ENCODE measurements at places on chromosomes 1 and 21. TPM values are rescaled to one million over a fixed set of nuclear protein-coding genes. Genes with fewer than 3 reads are reported as not detected.
A peak's percentile ranks its signal among the peaks of the same experiment; 100 is the strongest.

DNA sequence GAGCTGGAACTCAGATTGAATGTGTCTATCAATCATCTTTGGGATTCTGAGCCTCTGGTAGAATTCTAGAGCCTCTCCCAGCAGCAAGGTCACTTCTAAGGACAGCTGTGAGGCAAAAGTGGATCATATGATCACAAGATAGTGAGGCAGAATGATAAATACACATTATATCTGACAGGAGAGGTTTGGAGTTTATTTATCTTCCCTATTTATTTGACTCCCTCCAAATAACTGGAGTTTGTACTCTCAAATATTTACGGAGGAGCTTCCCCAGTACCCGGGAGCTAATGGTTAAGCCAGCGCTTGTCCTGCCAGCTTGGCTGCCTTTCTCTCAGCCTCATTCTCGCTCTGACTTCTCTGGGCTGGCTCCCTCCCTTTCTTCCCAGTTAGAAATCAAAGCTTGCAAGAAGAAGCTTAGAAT, 2.3 kb downstream of the HMGCS2 start:
- DNase-seq, result no peak

GRCh38 chr1:107016376-107016978, 40.0 kb upstream of the PRMT6 start:
- no peak for DNase-seq

DNA sequence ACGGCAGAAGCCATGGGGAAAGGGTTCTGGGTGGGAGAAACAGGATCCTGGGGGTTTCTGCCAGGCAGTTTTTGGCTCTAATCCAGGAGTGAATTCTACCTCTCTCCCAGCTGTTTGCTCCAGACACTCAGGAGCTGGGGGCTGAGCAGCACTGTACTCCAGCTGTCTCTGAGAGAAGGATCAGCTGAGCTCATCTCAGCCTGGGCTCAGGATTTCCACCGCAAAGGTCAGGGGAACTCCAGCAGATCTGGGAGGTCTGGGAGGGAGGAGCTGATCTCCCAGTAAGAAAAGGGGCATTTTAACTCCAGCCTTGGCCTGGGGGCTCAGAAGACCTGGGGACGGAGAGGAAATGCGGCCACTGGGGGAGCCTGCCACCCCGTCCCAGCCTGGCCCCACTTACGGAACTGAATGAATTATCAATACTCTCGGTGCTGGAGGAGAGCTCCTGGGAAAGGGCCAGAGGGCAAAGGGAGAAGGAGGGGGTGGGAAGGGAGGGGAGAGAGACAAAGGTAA, 17.3 kb downstream of the PI4KB start:
- no peak for DNase-seq

- peak; percentile 40 for DNase-seq
These were observed 107.5 kb downstream of the SPAG17 start for GRCh38 chr1:118077331-118078045.

GRCh38 chr21:28455253-28455600, 537.5 kb downstream of the LTN1 start:
- DNase-seq, result no peak

- no peak for DNase-seq
These were observed 47.6 kb downstream of the ATP1A1 start for GRCh38 chr1:116420417-116421200.

- DNase-seq, result no peak
These were observed 518 bp downstream of the PLOD1 start for GRCh38 chr1:11935057-11935412.

DNA sequence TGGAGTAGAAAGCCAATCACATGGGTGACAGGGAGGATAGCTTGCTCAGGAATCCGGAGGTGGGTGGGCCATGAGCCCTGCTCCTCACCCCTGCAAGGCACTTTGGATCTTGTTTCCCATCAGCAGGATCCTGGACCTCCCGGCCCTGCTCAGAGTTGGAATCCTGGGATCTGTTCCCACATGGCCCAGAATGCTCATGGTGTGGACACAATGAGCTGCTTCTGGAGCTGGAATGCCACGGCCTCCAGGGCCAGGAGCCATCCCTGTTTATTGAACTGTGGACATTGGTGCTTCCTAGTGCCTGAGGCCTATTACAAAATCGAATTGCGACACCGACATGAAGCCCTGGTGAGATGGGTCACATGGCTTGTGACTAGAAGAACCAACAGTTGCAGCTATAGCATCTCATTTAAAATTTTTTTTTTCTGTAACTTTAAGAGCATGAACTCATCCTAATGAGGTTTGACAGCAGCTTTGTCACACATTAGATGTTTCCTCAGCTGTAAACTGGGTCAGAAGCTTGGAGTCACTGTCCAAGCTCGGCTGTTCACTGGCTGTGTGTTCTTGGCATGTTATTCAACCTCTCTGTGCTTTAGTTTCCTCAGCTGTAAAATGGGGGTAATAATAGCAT, 40.4 kb upstream of the GOLT1A start:
- DNase-seq, result no peak

ETV3L gene
- under 0.01 TPM for total RNA-seq

FCRL2 gene
- total RNA-seq, result not detected

GRCh38 chr1:113912594-113913311, 7.6 kb downstream of the DCLRE1B start:
- no peak for DNase-seq

DNA sequence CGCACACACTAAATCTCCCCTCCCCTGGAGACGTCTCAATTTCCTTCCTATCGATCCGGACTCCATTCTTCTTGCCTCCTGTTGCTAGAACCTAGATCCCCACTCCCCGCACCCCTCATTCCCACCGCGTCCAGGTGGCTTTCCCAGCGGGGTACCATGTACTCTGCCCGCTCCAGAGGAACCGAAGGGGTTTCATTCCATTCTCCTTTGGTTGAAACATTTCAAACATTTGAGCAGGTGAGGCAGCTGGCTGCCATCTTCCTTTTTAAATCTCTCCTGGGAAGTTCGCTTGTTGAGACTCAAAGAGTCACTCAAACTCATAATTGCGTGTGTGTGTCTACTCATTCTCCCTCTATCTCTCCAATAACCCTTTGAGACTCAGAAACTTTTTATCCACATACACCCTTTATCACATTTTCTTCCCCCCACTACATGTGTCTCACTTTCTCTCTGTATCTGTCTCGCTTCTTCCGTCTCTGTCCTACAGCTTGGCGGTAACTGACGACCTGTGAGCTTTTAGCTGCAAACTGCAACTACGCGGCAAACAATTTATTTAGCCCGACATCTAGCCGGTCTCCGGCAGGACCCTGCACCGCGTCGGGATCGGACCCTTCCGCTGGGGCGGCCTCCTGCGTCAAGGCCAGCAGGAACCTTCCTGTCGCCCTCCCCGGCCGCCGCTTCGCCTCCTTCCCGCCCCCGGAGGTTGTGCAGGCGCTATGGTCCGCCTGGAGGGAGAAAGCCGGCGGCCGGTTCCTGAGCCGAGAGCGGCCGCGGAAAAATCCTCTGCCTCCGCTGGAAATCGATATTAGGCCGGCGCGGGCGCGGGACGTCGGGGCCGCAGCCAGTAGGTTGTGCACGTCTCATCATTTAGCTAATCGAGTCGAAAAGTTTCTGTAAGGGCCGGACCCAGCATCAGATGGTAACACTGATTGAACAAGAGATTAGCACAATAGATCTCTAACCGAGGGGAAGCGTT, 3.0 kb upstream of the FOXD3 start:
- DNase-seq, result no peak

TARDBP gene
- 93.4 TPM for total RNA-seq

GRCh38 chr1:171137580-171137979, 46.9 kb downstream of the FMO3 start:
- DNase-seq, result no peak

CHRM3 gene
- total RNA-seq, result 0.26 TPM

- no peak for DNase-seq
These were observed 74.4 kb downstream of the CLCA4 start for GRCh38 chr1:86621286-86621685.

DNA sequence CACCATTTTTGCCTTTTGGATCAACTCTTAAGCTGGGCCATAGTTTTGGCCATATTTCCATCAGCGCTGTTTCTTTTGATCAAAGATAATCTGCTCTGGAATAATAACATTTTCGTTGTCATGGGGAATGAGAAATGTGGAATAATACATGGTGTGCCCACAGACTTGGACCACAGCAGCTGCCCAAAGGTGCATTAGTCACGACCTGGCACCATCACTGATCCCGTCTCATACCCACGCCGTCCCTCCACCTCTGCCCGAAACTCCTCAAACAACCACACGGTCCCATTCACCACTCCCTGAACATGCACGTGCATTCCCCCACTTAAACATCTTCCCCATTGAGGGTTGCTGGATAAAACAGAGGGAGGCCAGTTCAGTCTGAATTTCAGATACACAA, 76.9 kb downstream of the SLC66A1 start:
- no peak for DNase-seq

PLEKHA6 gene
- 1.5 TPM for total RNA-seq

Data from dermis microvascular lymphatic vessel endothelial cell (primary cell).